Stimulated activated CD4-positive, alpha-beta T cell treated with anti-CD3 and anti-CD28 coated beads, Interleukin-1b, Interleukin-23, amount 100 ng/mL, for 1 hour (primary cell): ENCODE measurements at places on chromosomes 3 and 15.

GRCh38 chr3:18044971-18045880 is 302.8 kb upstream of the TBC1D5 start:
- DNase-seq, result no peak

- DNase-seq, result no peak
These were observed 467.0 kb downstream of the NSUN3 start for GRCh38 chr3:94529816-94530215.

GRCh38 chr3:27960133-27960532 is 238.0 kb upstream of the EOMES start:
- no peak for DNase-seq

GRCh38 chr3:52039846-52040245 is 16.5 kb downstream of the DUSP7 start:
- no peak for DNase-seq

- no peak for DNase-seq
These were observed 20.7 kb downstream of the GRIP2 start for GRCh38 chr3:14519406-14519805.

- DNase-seq, result no peak
These were observed 191.6 kb downstream of the CPNE4 start for GRCh38 chr3:131843174-131843573.

DNA sequence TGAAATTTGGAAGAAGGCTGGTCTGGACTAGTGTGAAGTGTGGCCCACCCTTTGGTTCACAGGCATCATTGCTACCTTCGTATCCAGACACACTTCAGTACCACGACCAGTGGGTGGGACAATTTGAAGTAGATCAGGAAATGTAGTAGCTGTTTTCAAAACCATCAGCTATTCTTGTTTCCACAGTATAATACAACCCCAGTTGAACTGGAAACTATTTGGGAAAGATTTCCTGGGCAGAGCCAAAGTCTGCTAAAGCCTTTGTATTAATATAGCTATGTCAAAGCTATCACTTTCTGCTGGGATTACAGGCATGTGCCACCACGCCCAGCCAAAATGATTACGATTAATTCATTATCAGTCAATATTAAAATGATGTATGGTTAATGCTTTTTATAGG is 298.8 kb upstream of the RASGRP1 start:
- DNase-seq, result no peak

GRCh38 chr3:49724586-49724985 is 835 bp upstream of the GMPPB start:
- no peak for DNase-seq

GRCh38 chr15:56996093-56996492 is 77.6 kb downstream of the TCF12 start:
- DNase-seq, result no peak

DNA sequence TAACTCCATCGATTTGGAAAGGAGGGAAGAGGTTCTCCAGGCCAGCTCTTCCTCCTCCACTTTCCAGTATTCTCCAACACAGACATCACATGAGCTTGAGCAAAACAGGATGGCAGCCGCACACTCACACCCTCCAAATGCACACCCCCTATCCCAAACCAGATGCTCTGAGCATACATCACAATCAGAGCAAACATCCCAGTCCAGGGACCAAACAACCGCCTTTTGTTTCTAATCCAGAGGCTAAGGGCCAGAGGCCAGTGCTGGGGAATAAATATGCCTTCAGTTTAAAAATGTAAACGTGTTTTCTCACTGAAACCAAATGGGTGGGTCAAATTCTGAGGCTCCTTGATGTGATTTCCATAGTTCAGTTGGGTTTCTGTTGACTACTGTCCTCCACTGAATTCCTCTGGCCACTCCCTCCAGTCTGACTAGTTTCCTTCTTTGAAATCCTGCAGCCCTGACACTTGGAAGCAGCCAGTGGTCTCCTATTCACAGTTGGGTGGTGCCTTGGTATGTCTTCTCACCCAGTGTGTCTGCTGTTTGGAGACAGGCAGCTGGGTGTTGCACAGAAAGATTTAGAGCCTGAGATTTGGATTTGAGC is 19.2 kb upstream of the MFGE8 start:
- no peak for DNase-seq
